Activated CD4-positive, alpha-beta T cell treated with anti-CD3 and anti-CD28 coated beads, Interleukin-2, amount 50 U/mL, for 4 hours (primary cell): ENCODE measurements at places on chromosomes 13 and 19.
A peak's percentile ranks its signal among the peaks of the same experiment; 100 is the strongest.

GRCh38 chr19:40805258-40805868, 6.4 kb downstream of the EGLN2 start:
- DNase-seq = peak; percentile 39

GRCh38 chr13:59679254-59679653, 484.5 kb downstream of the DIAPH3 start:
- no peak for DNase-seq

- DNase-seq = no peak
These were observed 29.2 kb upstream of the PEPD start for GRCh38 chr19:33550768-33551167.

- no peak for DNase-seq
These were observed 32.5 kb upstream of the RAP2A start for GRCh38 chr13:97401421-97401820.

- DNase-seq = no peak
These were observed 22.5 kb downstream of the GATAD2A start for GRCh38 chr19:19427944-19428343.

DNA sequence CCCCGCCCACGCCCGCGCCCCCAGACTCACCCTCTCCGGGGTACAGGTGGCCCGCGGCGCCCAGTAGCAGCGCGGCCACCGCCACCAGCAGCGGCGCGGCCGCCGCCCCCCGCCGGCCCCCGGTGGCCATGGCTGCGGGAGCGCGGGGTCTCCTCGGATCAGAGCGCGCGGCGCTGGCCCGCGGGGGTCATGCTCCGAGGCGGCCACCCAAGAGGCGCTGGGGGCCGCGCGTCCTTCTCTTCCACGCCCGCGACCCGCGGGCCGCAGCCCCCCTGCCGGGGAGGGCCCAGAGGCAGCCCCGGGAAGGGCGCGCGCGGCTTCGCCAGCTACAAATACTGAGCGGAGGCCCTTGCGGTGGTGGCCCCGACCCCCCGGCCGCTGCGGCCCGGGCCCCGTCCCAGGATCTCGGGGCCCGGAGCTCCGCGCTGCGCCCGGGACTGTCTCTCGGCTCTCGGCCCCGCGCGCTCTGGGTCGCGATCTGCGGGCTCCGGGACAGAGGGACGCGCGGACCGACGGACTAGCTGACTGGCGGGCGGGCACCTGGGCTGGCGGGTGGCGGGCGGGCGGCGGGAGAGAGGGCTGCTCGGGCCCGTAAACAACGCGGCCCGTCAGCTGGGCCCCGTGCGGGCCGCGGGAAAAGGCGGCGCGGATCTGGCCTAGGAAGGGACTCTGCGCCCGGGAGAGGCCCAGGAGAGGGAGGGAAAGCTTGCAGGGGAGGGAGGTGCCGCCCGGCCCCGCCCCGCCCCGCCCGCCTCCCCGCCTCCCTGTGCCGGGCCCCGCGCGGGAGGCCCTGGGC, at the start of gene INSR:
INSR (minus strand) TSS at position 653 of the 796 bp plus-strand sequence; CDS start at position 130, 523 bp downstream.
- peak; percentile 8 for DNase-seq

DNA sequence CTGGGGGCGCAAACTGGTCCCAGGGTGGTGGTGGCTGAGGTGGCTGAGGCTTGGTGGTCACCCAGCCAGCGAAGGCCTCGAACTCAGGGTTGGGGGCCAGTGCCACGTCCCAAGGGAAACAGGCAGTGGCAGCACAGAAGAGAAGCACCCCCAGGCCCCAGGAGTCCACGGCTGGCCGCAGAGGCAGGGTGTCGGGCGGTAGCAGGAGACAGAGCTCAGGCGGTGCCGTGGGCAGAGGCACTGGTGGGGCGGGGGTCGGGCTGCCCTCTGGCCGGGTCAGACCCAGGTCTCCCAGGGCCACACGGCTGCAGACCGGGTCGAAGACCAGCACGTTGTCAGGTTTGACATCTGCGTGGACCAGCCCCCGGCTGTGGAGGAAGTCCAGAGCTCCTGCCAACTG, 4.2 kb upstream of the SBK2 start:
- DNase-seq = no peak

GRCh38 chr19:17681505-17682125, 6.5 kb downstream of the UNC13A start:
- no peak for DNase-seq

DNA sequence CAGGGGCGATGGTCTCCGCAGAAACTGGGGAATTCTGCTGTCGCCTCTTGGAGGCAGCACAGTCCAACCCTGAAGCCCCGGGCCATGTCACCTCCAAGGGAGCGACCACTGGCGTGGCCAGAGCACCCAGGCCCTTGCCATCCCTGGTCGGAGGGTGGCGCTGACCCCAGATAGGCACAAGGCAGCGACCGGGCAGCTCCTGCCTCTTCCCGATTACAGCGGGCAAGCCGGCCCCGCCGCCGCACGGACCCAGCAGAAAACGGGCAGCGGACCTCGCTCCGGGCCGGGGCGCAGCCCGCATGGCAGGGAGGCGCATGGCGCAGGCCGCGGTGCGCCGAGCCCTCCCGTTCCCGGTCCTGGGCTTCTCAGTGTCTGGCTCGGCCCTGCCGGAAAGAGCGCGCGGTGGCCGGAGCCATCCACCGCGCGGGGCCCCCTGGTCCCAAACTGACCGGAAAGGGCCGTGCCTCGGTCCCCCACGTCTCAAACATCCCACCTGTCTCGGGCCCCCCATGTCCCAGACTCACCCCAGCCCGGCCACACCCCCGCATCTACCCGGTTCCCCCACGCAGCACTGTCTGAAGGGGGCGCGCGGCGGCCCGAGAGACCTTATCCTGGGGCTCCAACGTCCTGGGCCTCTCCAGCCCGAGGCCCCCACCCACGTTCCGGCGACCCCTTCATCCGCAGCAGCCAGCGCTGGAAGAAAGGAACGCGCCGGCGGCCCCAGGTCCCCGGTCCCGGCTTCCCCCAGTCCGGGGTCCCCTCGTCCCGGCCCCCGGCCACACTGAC, 727 bp downstream of the CERS1 start:
- DNase-seq = no peak

- DNase-seq = no peak
These were observed 237.6 kb downstream of the DNAJC15 start for GRCh38 chr13:43260999-43261398.

- DNase-seq = no peak
These were observed 58.1 kb downstream of the EDNRB start for GRCh38 chr13:77860507-77860981.

DNA sequence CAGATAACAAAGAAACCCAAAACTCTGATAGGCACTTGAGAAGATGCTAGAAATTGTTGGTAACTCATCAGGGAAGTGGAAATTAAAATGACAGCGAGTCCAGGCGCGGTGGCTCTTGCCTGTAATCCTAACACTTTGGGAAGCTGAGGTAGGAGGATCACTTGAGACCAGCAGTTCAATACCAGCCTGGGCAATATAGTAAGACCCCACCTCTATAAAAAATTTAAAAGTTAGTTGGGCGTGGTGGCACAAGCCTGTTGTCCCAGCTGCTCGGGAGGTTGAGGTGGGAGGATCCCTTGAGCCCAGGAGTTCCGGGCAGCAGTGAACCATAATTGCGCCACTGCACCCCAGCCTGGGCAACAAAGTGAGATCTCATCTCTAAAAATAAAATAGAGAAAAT, 2.6 kb upstream of the RYR1 start:
- no peak for DNase-seq

- no peak for DNase-seq
These were observed 20.1 kb upstream of the CAMSAP3 start for GRCh38 chr19:7575434-7576040.
